ENCODE measurements at places on chromosomes 5 and 9.

- DNase-seq: no peak
Measured at GRCh38 chr5:56359809-56360685, 126.9 kb upstream of the ANKRD55 start.

- no peak for DNase-seq
Measured at GRCh38 chr5:173457482-173457881, 129.3 kb upstream of the STC2 start.

- no peak for DNase-seq
Measured at GRCh38 chr5:34045996-34046395, 3.0 kb upstream of the C1QTNF3 start.

GRCh38 chr5:11062397-11062796, 301.4 kb upstream of the DAP start:
- DNase-seq: no peak

DNA sequence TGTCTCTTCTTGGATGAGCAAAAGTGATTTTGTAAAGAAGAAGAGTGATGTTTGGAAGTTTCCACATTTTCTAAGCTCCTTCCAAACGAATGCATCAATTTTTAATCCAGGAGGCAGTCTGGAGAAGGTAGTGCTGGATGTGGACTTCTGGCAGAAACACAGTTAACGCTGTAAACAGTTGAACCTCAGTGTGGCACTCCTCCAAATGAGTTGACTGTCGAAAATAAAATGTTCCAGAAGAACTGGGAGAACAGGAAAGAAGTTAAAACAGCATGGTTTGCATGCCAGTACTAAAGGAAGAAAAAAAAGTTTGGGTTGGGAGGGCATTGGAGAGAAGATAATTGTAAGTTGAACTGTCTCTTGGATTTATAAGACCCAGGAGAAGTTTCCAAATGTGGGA, 6.5 kb downstream of the ZNF462 start:
- DNase-seq: no peak

DNA sequence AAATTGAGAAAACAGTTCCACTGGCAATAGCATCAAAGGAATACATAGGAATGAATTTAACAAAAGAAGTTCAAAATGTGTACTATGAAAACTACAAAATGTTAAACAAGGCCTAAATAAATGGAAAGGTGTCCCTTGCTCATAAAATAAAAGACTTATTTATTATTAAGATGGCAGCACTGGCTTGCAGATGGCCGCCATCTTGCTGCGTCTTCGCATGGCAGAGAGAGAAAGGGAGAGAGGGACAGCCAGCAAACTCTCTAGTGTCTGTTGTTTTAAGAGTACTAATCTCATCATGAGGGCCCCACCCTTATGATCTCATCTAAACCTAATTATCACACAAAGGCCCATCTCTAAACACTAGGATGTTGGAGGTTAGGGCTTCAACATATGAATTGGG, 47.1 kb downstream of the ABLIM3 start:
- DNase-seq: no peak

- DNase-seq: no peak
Measured at GRCh38 chr5:170571875-170572852, 68.3 kb downstream of the KCNIP1 start.

GRCh38 chr9:26689041-26689440, 203.6 kb downstream of the CAAP1 start:
- no peak for DNase-seq

GRCh38 chr9:91223000-91223399, 138.7 kb downstream of the AUH start:
- DNase-seq: no peak

- no peak for DNase-seq
Measured at GRCh38 chr5:98776066-98776705, 2.7 kb downstream of the RGMB start.

GRCh38 chr9:69580582-69581214, 91.5 kb downstream of the APBA1 start:
- DNase-seq: no peak

DNA sequence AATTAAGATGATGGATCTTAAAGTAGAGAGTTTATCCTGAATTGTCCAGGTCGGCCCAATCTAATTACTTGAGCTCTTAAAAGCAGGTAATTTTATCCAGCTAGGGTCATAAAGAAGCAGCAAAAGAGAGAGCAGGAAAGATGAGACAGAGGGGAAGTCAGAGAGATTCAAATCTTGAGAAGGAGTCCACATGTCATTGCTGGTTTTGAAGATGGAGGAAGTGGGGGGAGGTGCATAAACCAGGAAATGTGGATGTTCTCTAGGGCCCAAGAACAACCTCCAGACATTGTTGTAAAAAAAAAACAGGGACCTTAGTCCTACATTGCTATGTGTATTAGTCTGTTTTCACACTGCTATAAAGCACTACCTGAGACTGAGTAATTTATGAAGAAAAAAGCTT, 66.4 kb downstream of the SLCO4C1 start:
- no peak for DNase-seq

GRCh38 chr9:135198144-135198543, 110.7 kb downstream of the OLFM1 start:
- no peak for DNase-seq

GRCh38 chr5:119873611-119874010, 244.3 kb downstream of the FAM170A start:
- DNase-seq: no peak

GRCh38 chr5:90056911-90057705, 352.4 kb downstream of the CETN3 start:
- DNase-seq: no peak

DNA sequence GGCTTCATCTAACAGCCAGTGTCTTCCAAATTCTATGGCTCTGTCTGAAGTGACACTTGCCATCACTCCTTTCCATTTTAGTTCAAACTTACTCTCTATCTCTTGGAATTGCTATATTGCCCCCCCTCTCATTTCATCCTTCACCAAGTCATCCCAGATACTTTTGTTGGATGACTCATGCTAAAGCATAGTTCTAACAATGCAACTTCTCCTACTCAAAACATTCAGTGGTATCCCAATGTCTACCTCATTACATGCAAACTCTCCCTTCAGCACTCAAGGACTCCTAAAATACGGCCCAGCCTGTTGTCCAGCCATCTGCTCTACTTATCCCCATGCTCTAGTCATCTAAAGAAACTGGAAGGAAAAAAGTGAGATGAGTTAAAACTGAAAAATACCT, 171.6 kb downstream of the RASEF start:
- DNase-seq: no peak

DNA sequence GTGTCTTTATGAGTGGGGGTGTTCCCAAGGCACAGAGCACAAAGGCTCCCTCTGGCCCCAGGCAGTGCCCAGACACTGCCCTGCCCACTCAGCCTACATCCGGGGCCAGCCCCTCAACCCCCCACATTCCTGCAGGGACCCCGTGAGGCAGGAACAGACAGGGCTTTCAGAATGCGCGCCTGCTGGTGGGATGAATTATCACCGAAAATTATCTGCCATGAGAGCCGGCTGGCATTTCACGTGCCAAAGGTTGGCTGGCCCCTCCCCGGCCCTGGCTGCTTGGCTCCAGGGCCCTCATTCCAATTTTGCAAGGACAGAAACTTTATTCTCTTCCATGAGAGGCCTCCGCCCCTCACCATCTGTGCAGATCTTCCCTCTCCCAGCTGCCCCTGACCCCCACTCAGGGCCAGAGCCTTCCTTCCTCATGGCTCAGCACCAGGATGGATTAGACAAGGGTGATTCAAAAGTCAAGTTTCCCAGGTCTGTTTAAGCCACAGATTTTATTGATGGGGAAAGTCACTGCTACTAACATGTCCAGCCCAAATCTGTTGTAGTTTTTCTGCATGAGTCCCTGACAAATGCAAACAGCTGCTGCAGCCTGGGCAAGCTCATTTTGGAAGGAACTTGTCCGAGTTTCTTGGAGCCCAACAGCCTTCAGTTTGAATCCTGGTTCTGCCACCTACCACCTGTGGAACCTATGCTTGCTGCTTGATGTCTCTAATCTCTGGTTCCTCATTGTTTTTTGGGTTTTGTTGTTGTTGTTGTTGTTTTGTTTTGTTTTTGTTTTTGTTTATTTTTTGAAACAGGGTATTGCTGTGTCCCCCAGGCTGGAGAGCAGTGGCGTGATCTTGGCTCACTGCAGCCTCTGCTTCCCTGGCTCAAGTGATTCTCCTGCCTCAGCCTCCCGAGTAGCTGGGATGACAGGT, 32.3 kb upstream of the WDR38 start:
- DNase-seq: no peak

GRCh38 chr5:56227691-56228090, 5.4 kb downstream of the ANKRD55 start:
- no peak for DNase-seq

DNA sequence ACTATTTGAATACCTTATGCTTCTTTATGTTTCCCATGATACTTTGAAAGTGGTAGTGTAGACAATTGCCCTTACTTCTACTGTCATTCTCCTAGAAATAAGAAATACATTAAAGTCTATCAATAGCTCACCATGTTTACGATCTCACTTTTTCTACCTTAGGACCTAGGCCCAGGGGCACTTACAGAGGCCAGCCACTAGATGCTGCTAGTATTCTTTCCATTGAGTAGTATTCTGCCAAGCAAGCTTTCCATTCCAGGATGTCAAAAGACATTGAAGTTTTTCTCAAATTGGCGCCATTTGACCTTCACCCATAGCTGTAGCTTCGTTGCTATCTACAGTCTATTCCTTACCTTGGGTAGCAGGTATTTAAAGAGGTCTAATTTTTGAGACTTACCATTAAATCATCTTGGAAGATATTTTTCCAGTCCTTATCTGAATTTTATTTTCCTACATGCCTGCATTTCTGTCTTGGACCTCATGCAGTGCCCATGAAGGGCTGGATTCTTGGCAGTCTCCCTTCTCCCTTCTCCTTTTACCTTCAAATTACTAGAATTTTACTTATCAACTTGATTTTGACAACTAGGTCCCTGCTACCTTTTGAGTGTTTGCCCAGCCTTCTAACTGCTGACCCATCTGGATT, 246.0 kb upstream of the NUDT12 start:
- no peak for DNase-seq

DNA sequence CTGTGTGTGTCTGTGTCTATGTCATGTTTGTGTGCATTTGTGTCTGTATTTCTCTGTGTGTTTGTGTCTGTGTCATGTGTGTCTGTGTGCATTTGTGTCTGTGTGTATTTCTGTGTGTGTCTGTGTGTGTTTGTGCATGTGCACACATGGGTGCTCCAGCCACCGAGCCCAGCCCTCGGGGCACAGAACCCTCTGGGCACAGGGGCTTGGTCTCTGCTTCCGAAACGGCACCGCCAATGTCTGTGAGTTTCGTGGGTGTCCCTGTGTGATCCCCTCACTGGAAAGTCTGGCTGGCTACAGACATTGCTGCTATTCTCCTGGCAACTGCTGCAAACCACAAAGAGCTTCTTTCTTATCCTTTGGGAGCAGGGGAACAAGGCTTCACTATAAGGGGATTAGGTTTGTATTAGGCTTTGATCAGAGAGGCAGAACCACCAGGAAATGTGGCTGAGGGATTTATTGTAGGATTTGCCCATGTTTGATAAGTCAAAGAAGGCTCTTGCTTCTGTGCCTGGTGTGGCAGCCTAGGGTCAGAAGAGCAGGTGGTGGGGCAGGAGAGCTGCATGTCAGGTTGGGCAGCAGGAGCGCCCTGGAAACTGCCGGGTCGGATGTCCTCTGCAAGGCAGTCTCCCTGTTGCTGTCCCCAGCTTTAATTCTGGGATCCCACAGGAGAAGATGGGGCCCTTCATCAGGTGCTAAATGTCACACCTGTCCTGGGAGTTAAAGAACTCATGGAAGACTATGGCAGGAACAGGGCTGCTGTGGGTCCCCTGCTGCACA, 39.6 kb upstream of the FCN1 start:
- no peak for DNase-seq

GRCh38 chr5:126707080-126707479, 69.9 kb upstream of the LMNB1 start:
- no peak for DNase-seq

- DNase-seq: no peak
Measured at GRCh38 chr5:95861221-95861863, 38.8 kb upstream of the GLRX start.

- no peak for DNase-seq
Measured at GRCh38 chr5:151288180-151288579, 15.4 kb downstream of the SLC36A3 start.

- DNase-seq: no peak
Measured at GRCh38 chr5:57818397-57818796, 335.8 kb upstream of the ACTBL2 start.

GRCh38 chr5:122516432-122516743, 204.4 kb downstream of the SNCAIP start:
- no peak for DNase-seq

DNA sequence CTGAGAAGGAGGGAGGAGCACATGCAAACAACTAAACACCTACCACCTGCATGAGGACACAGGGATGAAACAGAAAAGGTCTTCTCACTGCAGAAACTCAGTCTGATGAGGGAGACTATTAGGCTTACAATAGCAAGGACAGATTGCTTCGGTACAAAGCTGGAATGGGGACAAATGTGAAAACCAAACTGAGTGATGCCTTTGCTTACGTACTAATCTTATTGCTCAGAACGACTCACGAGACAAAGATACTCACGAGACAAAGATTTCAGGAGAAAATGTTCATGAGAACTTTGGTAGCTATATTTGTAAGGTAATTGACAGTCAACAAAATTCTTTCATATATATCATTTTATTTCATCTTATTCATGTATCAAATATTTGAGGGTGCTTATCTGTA, 71.9 kb upstream of the TAF1L start:
- DNase-seq: no peak

DNA sequence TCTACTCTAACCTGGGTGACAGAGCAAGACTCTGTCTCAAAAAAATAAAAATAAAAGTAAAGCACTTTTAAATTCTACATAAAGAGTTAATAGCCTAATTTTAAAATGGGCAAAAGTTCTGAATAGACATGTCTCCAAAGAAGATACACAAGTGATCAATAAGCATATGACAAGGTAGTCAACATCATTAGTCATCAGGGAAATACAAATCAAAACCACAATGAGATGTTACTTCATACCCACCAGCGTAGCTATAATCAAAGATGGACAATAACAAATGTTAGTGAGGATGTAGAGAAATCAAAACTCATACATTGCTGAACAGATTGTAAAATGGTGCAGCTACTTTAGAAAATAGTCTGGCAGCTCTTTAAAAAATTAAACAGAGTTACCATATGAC, 64.1 kb downstream of the IQGAP2 start:
- DNase-seq: no peak

DNA sequence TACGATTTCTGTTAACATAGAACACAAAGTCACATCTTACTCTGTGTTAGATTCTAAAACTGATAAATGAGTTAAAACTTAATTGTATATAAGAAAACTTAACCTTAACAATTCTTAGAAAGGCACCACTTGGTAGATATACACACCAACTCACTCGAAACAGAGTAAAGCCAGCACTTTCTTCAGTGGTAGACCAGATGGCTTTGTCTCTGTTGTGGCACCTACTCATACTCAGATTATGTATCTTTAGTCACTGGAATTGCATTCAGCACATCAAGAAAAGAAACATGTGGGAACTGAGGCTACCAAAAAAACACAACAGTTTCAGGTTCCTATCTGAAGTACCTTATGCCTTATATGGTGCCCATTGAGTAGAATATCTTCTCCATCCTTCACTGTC, 192.5 kb downstream of the ZNF608 start:
- DNase-seq: no peak

GRCh38 chr9:123872710-123873109, 57.2 kb downstream of the DENND1A start:
- DNase-seq: no peak

Data from stimulated activated CD8-positive, alpha-beta memory T cell treated with anti-CD3 and anti-CD28 coated beads, Interleukin-4, amount 100 ng/mL, for 1 hour (primary cell).